Activated naive CD8-positive, alpha-beta T cell treated with anti-CD3 and anti-CD28 coated beads for 36 hours (primary cell): ENCODE measurements at places on chromosomes 3 and 15. TPM values are rescaled to one million over a fixed set of nuclear protein-coding genes. Genes with fewer than 3 reads are reported as not detected.

DPPA2 gene
- not detected for total RNA-seq

DNA sequence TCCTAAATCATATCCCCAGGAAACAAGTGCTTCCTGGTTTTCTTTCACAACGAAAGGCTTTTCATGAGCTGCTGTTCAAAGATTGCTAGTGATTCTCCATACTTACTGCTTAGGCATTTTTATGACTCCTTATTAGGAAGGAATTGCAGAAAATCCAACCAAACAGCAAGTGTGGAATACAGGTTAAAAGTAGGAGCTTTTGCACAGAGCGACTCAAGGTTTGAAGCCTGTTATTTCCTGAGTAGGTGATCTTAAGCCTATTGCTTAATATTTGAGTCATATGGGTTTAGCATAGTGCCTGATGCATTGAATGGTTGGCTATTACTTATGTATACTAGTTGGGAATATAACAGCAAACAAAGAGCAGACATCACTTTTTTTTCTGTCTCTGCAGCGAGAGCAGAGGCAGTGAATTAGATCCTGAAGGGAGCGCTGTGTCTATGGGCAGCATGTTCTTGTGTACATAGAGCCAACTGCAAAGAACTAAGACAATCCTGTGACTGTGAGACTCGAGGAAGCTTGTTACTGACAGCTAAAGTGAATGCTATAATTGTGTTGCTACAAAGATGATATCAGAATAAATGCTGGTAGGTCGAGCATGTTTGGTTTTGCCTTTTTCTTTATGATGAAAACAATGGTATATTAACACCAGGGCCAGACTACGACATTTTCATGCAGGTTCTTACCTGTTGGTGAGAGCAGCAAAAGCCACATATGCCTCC lies 6.3 kb downstream of the TM4SF1 start:
- no peak overlapping the region for H3K4me3 ChIP-seq
- DNase-seq = no peak
- no peak overlapping the region for H3K27ac ChIP-seq
- no peaks in the 10 kb centered on the region for H3K36me3 ChIP-seq
- peaks cover 10% of the 10 kb centered on the region for H3K4me1 ChIP-seq
- peaks cover 19% of the 10 kb centered on the region for H3K27me3 ChIP-seq

- no peak overlapping the region for H3K27ac ChIP-seq
- H3K4me1 ChIP-seq = no peaks in the 10 kb centered on the region
- no peak for DNase-seq
- no peaks in the 10 kb centered on the region for H3K36me3 ChIP-seq
Observed at GRCh38 chr15:35698966-35699575, 153.1 kb upstream of the DPH6 start.

- no peak overlapping the region for H3K4me3 ChIP-seq
- no peaks in the 10 kb centered on the region for H3K36me3 ChIP-seq
- no peak overlapping the region for H3K27ac ChIP-seq
Observed at GRCh38 chr15:69393831-69394491, 20.2 kb upstream of the KIF23 start.

DNA sequence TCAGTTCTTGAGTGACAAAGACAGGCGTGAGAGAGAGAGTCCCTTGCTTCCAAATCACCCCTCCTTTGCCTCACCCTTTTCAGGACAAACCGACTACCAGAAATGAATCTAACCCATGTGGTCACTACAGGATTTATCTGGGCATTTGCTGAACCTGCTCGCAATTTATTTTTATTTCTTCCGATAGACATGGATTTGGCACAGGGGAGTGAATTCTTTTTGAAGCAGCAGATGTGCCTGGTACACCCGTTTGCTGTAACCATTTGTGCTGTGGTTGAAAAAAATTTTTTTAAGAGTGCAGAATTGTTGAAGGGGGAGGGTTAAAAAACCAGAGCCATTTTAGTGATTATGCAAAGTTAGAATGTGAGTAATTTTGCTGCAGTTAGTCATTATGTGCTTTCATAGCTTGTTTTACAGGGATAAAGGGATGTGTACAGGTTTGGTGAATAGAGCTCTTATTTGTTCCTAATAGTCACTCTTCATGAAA lies 442.0 kb downstream of the LPP start:
- no peak overlapping the region for H3K27ac ChIP-seq
- H3K4me3 ChIP-seq = no peak overlapping the region
- peaks cover 3% of the 10 kb centered on the region for H3K4me1 ChIP-seq
- no peaks in the 10 kb centered on the region for H3K27me3 ChIP-seq
- H3K36me3 ChIP-seq = no peaks in the 10 kb centered on the region

GRCh38 chr3:16993227-16993626 lies 108.5 kb downstream of the PLCL2 start:
- H3K27ac ChIP-seq = no peak overlapping the region
- peaks cover 67% of the 10 kb centered on the region for H3K4me1 ChIP-seq
- no peak overlapping the region for H3K4me3 ChIP-seq
- peaks cover 9% of the 10 kb centered on the region for H3K36me3 ChIP-seq

POLQ gene
- 20.1 TPM for total RNA-seq

DNA sequence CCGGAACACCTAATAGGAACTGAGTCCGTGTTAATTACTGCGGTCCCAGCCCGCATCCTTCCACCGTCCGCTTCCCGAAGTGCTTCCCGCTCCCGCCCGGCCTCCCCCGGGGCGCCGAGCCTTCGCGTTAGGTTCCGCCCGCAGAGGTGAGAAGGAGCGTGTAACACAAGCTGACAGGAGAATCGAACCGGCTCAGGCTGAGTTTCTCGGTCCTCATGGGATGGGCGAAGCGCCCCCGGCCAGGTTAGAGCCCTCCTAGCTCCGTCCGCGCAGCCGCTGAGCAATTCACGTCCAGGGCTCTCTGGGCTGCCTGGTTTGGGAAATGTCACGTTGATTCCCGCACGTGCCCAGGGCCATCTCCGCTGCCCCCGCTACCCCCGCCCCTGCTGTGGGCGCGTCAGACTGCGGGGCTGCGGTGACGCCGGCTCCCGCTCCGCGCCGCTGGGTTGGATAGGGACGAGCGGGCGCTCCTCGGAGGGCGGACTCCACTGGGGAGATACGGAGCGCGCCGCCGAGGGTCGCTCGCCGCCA lies 954 bp downstream of the CLDN11 start:
- no peak overlapping the region for H3K4me3 ChIP-seq
- no peak for DNase-seq
- H3K36me3 ChIP-seq = peaks cover 2% of the 10 kb centered on the region
- peaks cover 11% of the 10 kb centered on the region for H3K4me1 ChIP-seq
- peaks cover 49% of the 10 kb centered on the region for H3K27me3 ChIP-seq

DNA sequence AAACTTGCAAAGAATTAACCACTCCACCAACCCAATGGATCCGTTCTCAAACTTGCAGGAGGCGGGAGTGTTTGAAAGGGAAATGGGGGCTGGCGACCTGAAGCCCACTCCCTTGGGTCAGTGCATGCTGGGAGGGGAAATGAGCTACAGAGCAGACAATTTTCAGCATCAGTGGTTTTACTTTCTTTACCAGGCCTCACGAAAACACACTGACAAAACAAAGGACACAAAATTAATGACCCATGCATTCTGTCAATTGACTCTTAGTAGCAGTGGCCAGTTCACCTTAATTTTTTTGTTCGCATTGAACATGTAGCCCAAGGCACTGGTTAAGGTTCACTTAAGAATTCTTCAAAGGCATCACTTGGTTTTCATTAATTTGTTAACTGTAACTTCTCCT lies 413.5 kb downstream of the MECOM start:
- H3K36me3 ChIP-seq = no peaks in the 10 kb centered on the region
- no peak overlapping the region for H3K27ac ChIP-seq
- H3K4me3 ChIP-seq = no peak overlapping the region
- no peaks in the 10 kb centered on the region for H3K4me1 ChIP-seq

- H3K4me1 ChIP-seq = peaks cover 11% of the 10 kb centered on the region
- H3K36me3 ChIP-seq = peaks cover 4% of the 10 kb centered on the region
- no peak for DNase-seq
- no peaks in the 10 kb centered on the region for H3K27me3 ChIP-seq
- no peak overlapping the region for H3K27ac ChIP-seq
- H3K4me3 ChIP-seq = no peak overlapping the region
Observed at GRCh38 chr3:182937293-182938051, 42.9 kb downstream of the DCUN1D1 start.

CCDC66 gene
- total RNA-seq = 31.0 TPM

DNA sequence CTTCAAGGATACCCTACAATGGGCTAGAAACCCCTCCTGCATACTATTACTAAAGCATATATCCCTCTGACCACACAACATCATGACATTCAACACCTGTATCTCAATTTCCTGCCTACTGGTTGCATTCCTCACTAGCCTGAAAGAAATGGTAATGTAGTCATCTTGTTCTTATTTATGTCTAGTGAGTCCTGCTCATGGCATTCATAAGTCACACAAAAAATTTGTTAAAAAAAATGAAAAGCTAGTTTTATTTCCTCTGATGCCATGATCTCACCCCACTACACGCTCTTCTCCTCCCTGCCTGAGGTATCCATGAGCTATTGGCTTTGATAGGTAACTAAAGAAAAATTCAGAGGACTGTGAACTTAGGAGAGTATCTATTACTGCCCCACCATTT lies 284.5 kb downstream of the ZNF385D start:
- no peaks in the 10 kb centered on the region for H3K27me3 ChIP-seq
- no peak for DNase-seq
- no peak overlapping the region for H3K27ac ChIP-seq
- H3K4me1 ChIP-seq = no peaks in the 10 kb centered on the region
- no peak overlapping the region for H3K4me3 ChIP-seq

GRCh38 chr3:135528413-135529015 lies 437.0 kb upstream of the PPP2R3A start:
- no peaks in the 10 kb centered on the region for H3K4me1 ChIP-seq
- no peak for DNase-seq
- no peak overlapping the region for H3K4me3 ChIP-seq
- H3K27me3 ChIP-seq = no peaks in the 10 kb centered on the region

GRCh38 chr15:70955151-70955550 lies 62.5 kb downstream of the LRRC49 start:
- H3K36me3 ChIP-seq = no peaks in the 10 kb centered on the region
- no peak for DNase-seq
- H3K4me3 ChIP-seq = no peak overlapping the region
- no peak overlapping the region for H3K27ac ChIP-seq
- H3K27me3 ChIP-seq = peaks cover 27% of the 10 kb centered on the region

DNA sequence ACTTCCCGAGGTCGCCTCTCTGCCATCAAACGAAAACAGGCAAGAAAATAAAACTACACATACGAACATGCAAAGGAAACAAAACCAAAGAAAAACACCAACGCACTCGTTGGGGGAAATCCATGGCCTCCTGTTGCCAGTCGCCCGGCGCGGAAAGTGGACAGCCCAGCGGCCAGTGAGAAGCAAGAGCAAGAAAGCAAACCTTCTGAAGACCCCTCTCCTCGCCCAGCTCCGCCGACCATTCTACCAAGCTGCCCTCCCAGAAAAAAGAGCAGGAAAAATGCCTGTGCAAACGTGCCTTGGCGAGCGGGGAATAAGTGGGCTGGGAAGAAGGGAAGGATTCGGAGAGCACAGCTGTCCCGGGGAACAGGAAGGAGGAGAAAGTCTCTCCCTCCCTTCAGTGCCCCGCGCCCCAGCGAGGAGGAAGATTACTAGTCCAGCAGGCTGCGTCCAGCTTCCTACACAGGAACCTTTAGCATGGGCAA lies 802 bp upstream of the NECTIN3 start:
- H3K4me3 ChIP-seq = peak overlapping the region; percentile 85
- peak overlapping the region; percentile 66 for H3K27ac ChIP-seq
- peaks cover 49% of the 10 kb centered on the region for H3K27me3 ChIP-seq
- H3K4me1 ChIP-seq = peaks cover 21% of the 10 kb centered on the region

DNA sequence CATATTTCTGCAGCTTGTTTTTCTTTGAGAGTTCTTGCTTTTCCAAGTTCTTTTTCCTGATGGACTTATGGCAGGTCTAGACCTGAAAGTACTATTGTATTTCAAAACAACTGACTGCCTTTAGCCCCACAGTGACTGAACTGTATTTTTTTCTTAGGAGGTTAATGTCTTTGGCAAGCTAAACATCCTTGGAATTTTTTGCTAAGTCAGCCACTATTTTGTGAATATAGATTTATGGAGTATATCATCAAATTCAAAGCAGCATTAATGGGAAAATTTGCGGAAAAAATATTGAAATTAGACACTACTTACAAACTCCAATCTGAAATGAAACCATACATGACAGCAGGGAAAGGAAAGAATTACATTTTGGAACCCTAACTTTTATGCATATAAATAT lies 8.6 kb downstream of the PIK3CA start:
- DNase-seq = no peak
- H3K4me3 ChIP-seq = no peak overlapping the region
- no peaks in the 10 kb centered on the region for H3K27me3 ChIP-seq
- no peak overlapping the region for H3K27ac ChIP-seq
- H3K4me1 ChIP-seq = peaks cover 56% of the 10 kb centered on the region

DNA sequence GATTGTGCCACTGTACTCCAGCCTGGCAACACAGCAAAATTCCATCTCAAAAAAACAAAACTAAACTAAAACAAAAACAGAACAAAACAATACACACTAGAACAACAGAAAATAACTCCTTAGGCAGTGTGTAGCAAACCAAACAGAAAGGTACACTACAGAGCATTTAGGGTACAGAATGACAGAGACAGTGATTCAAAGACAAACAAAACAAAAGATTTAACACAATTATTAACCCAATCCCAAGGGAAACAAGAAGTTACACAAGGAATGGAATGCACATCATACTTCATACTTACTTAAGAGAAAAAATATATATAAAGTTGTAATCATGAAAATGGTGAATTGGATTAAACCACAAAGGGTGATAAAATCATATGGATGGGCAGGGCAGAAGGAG lies 12.9 kb downstream of the SLC25A20 start:
- no peak overlapping the region for H3K27ac ChIP-seq
- H3K4me3 ChIP-seq = no peak overlapping the region

GRCh38 chr15:25438601-25439368 lies at the start of gene UBE3A:
Gene UBE3A, minus strand, starts transcription at chr15:25439024. Its CDS starts 29,917 bp downstream, at chr15:25409107.
- peaks cover 30% of the 10 kb centered on the region for H3K36me3 ChIP-seq
- DNase-seq = peak; percentile 94
- no peaks in the 10 kb centered on the region for H3K27me3 ChIP-seq
- peaks cover 28% of the 10 kb centered on the region for H3K4me1 ChIP-seq

TF gene
- total RNA-seq = 0.08 TPM

LRRC31 gene
- not detected for total RNA-seq

GRCh38 chr3:188458756-188459155 lies 304.8 kb downstream of the LPP start:
- H3K4me1 ChIP-seq = no peaks in the 10 kb centered on the region
- H3K27ac ChIP-seq = no peak overlapping the region
- DNase-seq = no peak

DOCK3 gene
- total RNA-seq = 1.9 TPM

PRSS50 gene
- total RNA-seq = not detected
